ENCODE measurements at places on chromosomes 1 and 21.

DNA sequence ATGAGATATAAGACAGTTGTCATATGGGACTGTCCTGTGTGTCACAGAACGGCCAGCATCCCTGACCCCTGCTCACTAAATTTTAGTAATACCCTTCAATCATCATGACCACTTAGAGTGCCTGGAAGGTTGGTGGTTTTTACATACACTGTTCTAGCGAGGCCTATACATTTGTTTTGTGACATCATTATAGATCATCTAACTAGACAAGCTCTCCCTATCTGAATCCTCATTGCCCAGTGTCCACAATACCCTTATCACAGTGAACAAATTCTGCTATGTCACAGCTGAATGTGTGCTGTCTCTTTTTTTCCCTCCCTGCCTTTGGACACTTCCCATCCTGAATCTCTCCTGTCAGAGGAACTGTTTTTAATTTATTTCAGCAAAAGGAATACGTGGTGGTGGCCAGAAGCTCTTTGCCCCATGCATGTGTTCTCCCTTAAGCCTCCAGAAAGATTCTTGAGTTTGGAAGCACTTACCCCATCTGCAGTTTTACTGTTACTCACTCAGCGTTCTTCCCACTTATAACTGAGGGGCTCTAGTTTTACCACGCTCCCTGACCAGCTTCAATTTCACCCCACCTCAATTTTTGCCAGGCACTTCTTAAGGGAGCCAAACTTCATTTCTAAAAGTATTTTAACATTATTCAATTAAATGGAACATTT lies 70.3 kb downstream of the OLFML2B start:
- DNase-seq, result no peak

- DNase-seq, result no peak
These were observed 126.8 kb downstream of the PEX14 start for GRCh38 chr1:10601342-10602070.

DNA sequence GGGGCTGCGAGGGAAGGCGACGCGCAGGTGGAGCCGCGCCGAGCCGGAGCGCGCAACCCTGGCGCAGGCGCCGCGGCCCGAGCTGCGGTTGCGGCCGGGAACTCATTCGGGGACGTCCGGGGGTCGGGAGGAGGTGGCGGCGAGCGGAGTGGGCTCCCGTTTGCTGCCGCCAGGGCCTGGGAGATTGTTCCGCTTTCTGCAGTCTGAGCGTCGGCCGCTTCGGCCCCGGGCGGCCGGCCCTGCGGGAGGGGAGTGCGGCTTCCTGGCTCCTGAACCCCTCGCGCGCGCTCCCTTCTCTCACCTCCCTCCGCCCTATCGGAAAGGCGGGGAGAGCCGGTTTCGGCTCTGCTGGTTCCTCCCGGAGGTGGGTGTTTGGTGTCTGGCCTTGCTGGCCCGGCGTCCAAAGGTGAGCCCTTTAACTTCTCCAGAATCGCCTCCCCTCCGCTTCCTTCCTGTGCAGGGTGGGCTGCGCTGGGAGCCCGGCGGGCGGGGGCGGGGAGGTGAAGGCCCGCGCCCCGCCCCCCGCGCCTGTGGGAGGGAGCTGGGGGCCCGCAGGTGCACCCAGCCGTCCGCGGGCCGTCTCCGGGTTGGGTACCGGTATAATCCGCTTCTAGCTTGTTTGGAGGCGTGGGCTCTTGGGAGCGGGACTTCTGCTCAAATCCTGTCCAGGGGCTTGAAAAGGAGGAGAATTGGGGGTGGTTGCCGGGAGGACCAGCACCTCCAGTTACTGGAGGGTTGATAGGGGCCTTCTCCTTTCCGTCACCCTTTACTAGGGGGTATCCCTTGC lies 683 bp downstream of the LRRC8D start:
- no peak for DNase-seq

GRCh38 chr1:103180660-103181059 lies 72.3 kb upstream of the COL11A1 start:
- peak; percentile 29 for DNase-seq

DNA sequence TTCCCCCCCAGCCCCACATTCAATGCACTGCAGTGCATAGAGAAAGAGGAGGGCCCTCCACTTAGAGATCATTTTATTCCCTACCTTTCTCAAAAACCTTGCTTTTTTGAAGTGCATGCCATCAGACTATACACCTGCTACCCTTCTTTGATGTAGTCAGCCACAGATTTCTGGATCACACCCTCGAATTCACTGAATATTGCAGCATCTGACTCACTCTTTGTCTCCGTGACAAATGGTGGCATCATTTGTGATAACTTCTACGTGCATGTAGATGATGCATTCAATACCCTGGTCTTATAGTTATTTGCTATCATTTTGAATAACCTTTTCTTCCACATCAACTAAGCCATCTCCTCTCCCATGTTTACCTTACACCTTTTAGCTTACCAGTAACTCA lies 310.3 kb upstream of the SGIP1 start:
- no peak for DNase-seq
